RCC 7860 (cell line): ENCODE measurements at places on chromosomes 3 and 15.

DNA sequence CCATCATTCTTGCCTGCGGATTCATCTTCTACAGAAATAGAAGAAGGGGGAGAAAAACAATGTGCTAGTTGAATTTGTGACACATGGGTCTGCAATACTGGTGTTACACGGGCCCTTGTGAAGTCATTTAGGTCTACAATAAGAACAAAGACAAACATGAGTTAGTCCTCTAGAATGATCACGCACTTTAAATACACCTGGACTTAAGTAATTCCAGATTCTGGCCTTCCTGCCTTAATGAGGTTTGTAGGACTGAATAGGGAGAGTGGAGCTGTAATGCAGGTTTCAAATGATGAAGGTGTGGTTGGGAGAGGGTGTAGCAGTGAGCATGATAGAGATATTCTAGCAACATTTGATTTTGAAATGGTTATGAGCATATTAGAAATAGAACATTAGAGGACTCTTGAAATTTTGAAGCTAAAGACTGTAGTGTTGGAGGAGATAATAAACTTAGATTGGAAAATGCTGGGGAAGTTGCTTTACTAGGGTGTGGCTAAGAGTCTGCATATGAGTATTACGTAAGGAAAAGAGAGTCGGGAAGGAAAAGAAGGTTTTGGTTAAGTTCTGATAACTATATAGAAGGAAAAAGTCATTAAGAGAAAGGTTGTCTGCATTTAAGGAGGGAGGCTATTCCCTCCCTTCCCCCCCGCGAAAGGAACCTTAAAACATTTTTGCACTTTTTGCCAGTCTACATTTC, 606 bp downstream of the EIF2A start:
- DNase-seq, result no peak

DNA sequence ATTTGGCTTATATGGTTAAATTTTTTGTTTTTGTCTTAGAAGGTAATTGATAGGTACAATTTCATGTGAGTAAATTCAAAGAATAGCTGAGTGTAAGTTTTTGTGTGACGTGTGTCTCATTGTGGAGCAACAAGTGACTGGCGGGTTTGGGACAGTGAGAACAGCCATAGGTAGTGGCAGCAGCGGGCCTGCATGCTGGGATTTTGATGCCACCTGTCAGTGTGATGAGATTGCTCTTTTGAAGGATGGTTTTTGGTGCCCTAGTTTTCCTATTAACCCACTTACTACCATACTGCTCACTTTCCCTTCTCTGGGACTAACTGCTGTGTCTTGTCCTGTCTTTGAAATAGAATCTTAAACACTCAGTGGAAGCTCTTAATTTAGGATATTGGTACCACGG, 522.6 kb downstream of the NAALADL2 start:
- no peak for DNase-seq

DNA sequence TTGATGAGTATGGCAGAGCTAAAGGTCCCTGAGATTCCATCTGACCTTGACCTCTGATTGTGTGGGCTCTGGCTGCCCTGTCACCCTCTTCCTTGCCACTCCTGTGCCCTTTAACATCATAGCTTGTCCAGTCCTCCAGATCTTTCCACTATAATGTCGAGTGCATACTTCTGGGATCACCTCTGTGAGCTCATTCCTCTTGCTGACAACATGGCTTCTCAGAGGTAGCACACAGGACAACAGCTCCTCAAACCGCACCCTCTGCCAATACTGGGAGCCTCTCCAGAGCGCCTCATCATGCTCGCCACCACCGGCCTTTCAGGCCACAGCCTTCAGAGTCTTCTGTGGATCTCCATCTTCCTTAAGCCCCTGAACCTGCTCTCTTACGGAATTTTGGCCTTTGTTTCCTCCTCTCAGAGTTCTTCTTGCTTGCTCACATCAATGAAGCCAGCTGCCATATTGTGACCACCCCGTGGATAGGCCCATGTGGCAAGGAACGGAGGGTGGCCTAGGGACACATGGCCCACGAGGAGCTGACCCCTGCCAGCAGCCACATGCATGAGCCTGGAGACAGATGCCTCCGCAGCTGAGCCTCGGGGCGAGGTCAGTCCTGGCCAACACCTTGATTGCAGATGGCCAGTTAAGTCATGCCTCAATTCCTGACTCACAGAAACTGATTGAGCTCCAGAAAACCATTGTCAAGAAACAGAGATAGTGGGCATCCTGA, 31.1 kb downstream of the PLA2G4D start:
- DNase-seq, result no peak

DNA sequence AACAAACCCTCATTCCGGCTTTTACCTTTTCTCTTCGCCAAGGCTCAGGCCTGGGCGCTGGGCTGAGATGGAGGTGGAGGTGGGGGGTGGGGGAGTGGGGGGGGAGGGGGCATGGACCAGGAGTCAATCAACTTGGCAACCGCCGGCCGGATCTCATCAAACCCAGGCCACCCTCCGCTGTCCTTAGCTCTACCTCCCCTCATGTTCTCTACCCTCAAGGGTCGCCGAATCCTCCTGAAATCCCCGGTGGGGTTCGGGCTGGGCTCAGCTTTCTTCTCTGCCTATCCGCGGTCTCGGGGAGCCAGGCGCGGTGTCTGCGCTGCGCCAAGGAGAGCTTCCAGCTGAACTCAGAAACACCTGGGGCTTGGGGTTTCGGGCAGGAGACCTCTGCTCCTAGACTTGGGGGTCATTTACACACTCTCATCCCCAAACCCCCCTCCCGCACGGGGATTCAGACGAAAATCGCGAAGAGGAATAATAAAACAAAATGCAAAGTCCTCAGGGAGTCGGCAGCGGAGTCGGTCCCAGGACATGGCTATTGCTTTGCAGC, 2.5 kb downstream of the ONECUT1 start:
- DNase-seq, result no peak

DNA sequence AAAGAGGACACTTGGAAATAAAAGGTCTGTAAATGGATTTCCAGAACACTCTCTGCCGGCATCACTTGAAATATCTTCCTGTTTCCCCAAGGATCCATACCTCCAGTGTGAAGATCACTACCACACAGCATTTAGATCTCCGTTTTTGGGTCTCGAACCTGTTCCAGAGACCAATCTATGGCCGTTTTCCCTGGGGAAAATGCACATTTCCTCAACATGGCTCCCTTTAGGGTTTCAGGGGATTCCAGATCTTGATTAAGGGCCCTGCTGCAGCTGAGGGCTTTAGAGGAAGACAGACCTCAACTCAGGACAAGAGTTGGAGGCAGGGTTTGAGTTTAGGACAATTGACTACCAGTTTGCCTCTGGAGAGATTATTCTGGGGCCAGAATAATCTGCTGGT, 2.1 kb downstream of the CTSH start:
- no peak for DNase-seq

DNA sequence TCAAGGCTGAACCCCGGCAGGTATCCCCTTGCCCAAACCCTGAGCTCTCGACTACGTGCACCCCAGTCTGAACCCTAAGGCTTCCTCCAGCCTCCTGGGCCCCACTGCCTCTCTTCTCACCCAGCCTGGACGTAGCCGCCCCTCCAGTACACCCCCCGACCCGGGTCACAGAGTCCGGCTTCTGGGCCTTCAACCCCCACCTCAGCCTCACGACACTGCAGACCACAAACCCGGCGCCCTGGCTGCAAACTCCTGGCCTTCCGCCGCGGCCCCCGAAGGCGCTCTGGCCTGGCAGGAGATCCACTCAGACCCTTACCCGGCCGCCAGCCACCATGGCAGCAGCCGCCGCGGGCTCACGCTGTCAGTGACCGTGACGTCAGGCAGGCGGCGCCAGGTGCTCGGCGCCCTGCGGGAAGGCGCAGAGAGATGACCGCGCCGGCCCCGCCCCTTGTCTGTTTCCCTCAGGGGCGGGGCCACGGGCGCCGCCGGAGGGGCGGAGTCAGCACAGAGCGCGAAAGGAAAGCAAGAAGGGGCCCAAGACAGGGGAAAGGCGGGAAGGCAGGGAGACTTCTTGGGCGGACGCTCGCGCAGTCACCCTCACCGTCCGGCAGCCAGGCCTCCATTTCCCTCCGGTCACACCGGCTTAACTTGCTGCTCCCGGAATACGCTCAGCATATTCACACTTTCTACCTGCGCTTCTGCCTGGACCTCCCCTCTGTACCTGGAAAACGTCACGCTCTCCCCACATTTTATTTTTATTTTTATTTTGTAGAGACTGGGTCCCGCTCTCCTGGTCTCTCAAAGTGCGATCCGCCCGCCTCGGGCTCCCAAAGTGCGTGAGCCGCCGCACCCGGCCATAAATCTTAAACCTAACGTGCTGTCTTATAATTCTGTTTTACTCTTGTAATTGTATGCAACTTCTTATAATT, at the start of gene RMDN3:
TSS of gene RMDN3 (minus strand) at position 372 of the 929 bp plus-strand sequence. CDS start 471 bp downstream, outside the sequence.
- peak; percentile 81 for DNase-seq

- DNase-seq, result no peak
Measured at GRCh38 chr3:115666920-115667737, 43.8 kb downstream of the GAP43 start.

DNA sequence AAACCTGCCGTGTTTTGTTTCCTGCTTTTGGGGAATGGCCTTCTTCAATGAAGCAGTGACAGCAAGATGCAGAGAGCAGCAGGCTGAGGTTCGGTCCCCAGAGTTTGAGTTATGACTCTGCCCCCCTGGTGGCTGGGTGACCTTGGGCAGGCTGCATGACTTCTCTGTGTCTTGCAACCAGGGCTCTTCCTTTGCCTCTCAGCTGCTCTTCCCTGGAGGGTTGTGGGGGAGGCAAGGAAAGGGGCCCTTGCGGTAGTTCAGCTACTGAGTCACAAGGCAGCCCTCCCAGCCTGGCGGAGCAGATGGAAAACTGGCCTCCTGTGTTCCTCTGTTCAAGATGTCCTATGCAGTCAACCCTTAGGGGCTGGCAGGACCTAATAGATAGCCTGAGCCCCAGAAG, 17.1 kb downstream of the CTXND1 start:
- DNase-seq, result no peak

- DNase-seq, result no peak
Measured at GRCh38 chr3:44019736-44020135, 221.9 kb upstream of the TOPAZ1 start.

GRCh38 chr3:10442151-10442795, 63.1 kb downstream of the ATP2B2 start:
- no peak for DNase-seq

GRCh38 chr3:42529468-42529867, 27.0 kb downstream of the VIPR1 start:
- no peak for DNase-seq
